Right atrium auricular region (tissue), 2 donors: ENCODE measurements at places on chromosomes 16 and 17.

DNA sequence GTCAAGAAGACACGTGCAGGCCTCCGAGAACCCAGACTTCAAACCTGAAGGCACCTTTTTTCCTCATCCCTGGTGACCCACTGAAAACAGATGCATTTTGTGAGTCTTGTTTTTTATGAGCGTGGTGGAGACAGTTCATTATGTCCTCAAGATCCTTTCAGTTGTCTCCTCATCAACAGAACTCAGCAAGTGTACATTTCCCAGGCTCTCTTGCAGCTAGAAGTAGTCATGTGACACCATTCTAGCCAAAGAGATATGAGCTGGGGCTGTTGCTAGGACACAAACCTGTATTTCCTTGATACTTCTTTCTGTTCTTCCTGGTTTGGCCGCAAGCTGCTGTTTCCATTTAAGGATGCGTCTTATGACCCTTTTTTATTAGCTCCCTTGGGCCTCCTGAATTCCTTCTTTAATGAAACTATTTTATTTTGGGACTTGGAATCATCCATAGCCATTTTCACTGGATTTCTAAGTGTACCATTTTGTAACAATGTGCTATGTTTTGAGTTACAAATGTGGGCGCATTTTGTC, 135.7 kb upstream of the FOXF1 start:
- no peak for DNase-seq

GRCh38 chr16:67537636-67538591, 9.3 kb downstream of the RIPOR1 start:
- DNase-seq = no peak

DNA sequence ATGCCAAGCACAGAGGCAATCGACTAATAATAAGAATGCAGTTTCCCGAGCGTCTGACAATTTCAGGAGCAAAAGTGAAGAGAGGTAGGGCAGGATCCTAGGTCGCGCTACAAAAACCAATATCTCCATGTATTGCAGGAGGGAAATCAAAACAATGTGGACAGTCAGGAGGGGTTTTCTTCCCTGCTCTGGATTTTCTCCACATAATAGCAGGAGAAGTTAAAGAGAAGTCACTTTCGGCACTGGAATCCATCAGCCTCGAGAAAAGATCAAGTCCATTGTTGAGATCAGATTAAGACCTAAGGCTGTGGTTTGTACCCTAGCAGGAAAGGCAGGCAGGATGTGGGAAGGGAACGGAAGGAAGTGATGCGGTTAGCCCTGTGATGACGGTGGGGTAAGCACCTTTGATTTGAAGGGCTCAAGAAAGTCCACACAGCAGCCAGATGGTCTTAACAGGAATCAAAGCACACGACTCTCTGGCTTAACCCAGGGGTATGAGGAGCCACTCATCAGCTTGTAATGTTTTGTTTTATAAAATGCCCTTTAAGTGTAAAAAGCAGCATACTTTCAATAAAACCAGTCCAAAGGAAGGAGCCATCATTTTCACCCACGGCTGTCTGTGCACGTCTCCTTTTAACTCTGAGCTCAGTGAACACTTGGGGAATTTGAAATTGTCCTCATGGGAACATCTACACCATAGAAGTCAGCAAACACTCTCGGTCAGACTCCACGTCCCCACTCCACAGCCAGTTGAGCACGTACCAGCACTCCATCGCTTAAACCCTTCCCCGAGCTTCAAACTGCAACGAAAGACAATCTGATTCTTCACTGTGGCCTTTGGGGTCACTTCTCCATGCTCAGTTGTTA, 15.8 kb upstream of the AKTIP start:
- DNase-seq = peak; percentile 80

- DNase-seq = no peak
These were observed 99.5 kb upstream of the AXIN2 start for GRCh38 chr17:65660947-65661346.

- no peak for DNase-seq
These were observed 68.4 kb downstream of the SPAG9 start for GRCh38 chr17:51052235-51052634.

- DNase-seq = no peak
These were observed 10.0 kb downstream of the C16orf96 start for GRCh38 chr16:4566144-4566543.

DNA sequence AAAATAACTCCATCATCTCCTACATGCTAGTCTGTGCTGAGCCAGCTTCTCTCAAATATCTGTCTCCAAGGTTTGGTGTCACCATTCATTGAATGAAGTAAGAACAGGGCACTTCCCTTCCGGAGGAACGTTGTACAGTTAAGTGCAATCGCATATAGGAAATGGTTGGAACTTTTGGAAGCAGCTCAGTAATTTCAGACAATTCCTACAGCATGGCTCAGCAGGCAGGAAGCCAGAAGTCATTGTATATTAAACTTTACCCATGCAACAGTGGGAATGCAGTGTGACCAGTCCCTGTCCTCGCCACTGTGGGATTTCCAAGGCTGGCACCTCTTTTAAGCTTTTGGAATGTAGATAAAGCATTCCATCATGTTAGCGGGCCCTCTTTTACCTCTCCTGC, 51.1 kb upstream of the MYH2 start:
- no peak for DNase-seq

- DNase-seq = no peak
These were observed 19.3 kb downstream of the CMTM3 start for GRCh38 chr16:66623755-66624154.

GRCh38 chr17:18066866-18067265, 20.9 kb upstream of the DRG2 start:
- no peak for DNase-seq

GRCh38 chr16:70805380-70805779, 4.4 kb upstream of the VAC14 start:
- no peak for DNase-seq

GRCh38 chr17:77827511-77827910, 131.0 kb upstream of the TNRC6C start:
- DNase-seq = no peak

GRCh38 chr17:75570772-75571171, 16.8 kb upstream of the MYO15B start:
- DNase-seq = no peak
